Airway epithelial cell (primary cell): ENCODE measurements at places on chromosomes 6 and 20. TPM values are rescaled to one million over a fixed set of nuclear protein-coding genes. Genes with fewer than 3 reads are reported as not detected.

ADISSP gene
- 66.6 and 69.9 TPM in 2 replicates for total RNA-seq

CTCFL gene
- total RNA-seq = not detected in 2 replicates

CST4 gene
- total RNA-seq = not detected in 2 replicates

LPIN3 gene
- total RNA-seq = 6.2 and 11.7 TPM in 2 replicates

SLC13A3 gene
- total RNA-seq = 3.2 and 3.3 TPM in 2 replicates

PTGIS gene
- total RNA-seq = not detected in 2 replicates

TRIM39 gene
- 11.7 and 12.5 TPM in 2 replicates for total RNA-seq

PPIL6 gene
- total RNA-seq = 0.84 and 2.0 TPM in 2 replicates

BPIFB4 gene
- total RNA-seq = not detected in 2 replicates

ZNF165 gene
- 2.0 and 2.5 TPM in 2 replicates for total RNA-seq
